Stimulated activated CD4-positive, alpha-beta T cell treated with anti-CD3 and anti-CD28 coated beads, Interleukin-1b, Interleukin-23, amount 100 ng/mL, for 48 hours (primary cell): ENCODE measurements at places on chromosomes 6 and 20.

DNA sequence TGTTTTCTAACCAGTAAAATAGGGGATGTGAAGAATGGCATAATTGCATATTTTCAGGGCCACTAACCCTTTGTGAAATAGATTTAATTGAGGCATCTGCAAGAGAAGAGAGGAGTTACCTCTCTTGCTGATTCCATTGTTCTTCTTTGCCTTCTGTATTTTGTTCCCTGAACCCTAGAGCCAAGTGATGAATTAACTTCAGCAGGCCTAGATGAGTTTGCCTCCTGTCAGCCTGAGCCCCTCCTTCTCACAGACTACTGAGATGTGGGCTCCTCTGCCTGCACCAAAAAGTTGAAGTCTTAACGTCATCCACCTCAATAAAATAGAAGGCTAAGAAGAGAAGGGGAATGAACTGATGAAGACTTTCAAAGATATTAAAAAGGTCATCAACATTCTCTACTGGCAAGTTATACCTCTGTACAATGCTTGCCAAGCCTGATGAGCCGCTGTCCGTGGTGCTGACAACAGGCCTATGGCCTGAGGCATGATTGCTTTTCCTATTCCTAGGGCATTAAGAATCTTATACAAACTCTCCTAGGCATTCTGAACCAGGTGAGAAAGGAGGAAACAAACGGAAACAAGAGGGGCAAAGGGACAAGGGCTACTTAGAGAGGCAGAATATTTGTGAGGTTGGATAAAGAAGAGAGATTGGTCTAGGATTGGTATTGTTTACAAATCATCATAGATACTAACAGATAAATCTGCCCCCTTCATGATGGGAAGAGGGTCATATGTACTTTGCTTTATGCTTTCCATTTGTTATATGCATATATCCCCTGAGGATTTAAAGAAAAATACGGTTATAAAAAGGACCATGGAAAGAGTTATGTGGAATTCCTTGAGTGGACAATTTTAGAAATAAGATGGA is 46.8 kb downstream of the CD24 start:
- no peak for DNase-seq

DNA sequence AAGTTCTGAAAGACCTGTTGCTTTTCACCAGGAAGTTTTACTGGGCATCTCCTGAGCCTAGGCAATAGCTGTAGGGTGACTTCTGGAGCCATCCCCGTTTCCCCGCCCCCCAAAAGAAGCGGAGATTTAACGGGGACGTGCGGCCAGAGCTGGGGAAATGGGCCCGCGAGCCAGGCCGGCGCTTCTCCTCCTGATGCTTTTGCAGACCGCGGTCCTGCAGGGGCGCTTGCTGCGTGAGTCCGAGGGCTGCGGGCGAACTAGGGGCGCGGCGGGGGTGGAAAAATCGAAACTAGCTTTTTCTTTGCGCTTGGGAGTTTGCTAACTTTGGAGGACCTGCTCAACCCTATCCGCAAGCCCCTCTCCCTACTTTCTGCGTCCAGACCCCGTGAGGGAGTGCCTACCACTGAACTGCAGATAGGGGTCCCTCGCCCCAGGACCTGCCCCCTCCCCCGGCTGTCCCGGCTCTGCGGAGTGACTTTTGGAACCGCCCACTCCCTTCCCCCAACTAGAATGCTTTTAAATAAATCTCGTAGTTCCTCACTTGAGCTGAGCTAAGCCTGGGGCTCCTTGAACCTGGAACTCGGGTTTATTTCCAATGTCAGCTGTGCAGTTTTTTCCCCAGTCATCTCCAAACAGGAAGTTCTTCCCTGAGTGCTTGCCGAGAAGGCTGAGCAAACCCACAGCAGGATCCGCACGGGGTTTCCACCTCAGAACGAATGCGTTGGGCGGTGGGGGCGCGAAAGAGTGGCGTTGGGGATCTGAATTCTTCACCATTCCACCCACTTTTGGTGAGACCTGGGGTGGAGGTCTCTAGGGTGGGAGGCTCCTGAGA is at the start of gene HFE:
HFE (plus strand) TSS at position 146 of the 832 bp plus-strand sequence; CDS start at position 158, 12 bp downstream.
- DNase-seq = no peak

DNA sequence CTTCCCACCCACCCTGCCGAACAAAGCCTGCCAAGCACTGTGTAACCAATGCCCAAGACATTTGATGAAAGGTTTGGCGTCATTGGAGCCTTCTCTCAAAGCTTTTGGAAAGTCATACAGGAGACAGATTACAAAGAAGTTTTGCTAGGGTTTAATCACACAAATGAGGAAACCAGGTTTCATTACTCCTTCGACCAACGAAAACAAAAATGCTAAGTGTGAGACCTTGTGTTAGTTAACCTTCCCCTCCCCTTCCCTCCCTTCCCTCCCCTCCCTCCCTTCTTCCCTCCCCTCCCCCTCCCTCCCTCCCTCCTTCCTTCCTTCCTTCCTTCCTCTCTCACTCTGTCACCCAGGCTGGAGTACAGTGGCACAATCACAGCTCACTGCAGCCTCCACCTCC is 96.1 kb upstream of the CD83 start:
- DNase-seq = no peak

DNA sequence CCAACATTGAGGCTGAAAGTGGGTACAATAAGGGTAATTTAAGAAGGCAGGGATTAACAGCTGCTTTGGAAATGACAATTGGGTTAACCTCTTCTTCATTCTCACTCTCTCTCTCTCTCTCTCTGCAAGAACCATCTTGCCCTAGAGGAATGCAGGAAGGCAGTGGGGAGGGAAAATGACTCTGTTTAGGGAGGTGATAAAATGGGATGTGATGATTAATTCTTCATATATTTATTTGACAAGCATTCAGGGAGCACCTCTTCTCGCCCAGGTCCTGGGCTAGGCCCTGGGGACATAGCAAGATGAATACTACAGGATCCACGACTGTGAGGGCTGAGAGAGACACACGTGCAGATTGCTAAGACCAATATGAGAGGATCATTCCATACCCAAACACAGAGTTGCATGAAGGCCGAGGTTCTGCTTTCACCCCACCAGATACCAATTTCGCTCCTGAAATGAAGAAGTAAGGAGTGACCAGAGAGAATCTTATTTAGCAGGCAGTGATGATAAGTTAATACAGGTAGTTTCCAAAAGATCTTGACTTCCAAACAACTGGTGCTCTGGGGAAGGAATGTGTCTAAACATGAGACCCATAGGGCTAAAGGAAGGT is 13.3 kb upstream of the PTPN1 start:
- no peak for DNase-seq
